Smooth muscle cell of the umbilical artery (primary cell): ENCODE measurements at places on chromosomes 4 and X. TPM values are rescaled to one million over a fixed set of nuclear protein-coding genes. Genes with fewer than 3 reads are reported as not detected.

GLRA2 gene
- total RNA-seq: not detected in 2 replicates

MAOA gene
- 2.1 and 3.9 TPM in 2 replicates for total RNA-seq

GPR143 gene
- 0.28 and 1.5 TPM in 2 replicates for total RNA-seq

STATH gene
- not detected in 2 replicates for total RNA-seq

SOD3 gene
- 7.8 and 16.9 TPM in 2 replicates for total RNA-seq
